Retina (tissue), 1 donor: ENCODE measurements at places on chromosomes 4 and X.
A peak's percentile ranks its signal among the peaks of the same experiment; 100 is the strongest.

DNA sequence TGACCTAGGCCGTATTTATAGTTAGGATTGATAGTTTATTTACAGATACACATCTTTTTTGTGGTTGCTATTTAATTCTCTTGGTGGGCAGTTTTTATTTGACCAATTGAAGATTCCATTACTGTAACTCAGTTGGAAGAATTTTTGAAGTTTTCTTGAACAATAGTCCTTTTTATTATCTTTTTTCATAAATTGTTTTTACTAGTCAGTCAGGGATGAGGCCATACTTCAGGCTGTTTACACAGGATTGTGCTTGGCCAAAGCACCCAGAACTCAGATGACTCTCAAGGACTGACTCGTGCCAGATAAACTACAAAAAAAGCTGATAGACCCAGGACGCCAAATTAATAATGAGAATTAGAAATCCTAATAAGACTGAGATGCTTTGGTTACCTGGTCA, 7.0 kb downstream of the HERC3 start:
- no peak for DNase-seq

DNA sequence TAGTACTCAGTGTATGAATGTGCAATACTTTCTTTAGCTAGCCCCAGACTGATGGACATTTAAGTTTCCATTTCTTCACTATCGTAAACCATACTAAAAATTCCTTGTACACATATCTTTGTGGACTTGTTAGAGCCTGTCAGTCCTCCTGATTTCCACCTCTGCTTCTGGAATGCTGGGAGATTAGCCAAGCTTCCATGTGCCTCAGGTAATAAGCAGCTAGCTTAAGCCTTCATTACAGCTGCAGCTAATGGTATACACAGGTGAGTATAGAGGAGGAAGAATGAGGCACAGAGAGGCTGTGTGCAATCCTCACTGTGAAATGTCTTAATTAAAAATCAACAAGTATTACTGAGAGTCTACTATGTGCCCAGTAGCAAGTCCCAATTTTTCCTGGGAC, 9.8 kb downstream of the SMIM9 start:
- no peak for DNase-seq

DNA sequence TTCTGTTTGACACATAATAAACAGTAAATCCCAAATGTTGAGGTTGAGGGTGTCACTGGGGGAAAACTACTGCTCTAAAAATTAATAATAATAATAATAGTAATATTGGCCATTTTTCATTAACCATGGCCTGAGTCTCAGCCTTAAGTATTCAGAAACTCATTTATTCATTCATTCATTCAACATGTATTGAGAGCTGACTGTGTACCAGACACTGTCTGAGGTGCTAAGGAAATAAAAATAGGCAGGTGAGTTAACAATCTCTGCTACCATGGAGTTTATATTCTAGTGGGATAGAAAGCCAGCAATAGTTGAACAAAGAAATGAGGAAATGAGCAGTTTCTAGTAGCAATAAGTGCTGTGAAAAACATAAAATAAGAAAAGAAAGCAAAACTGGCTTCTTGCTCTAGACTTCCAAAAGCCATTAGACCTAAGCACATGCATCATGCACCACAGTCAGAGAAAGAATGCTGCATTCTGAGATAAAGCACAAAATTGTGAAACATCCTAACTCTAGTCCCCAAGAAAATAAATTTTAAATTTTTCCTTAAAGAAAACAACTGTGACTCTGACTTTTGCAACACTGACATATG, 278.7 kb downstream of the RCHY1 start:
- DNase-seq, result no peak

GRCh38 chrX:9682861-9683260, 82.8 kb downstream of the GPR143 start:
- DNase-seq, result peak; percentile 9

- no peak for DNase-seq
Observed at GRCh38 chr4:2630556-2631273, 94.3 kb downstream of the FAM193A start.

- no peak for DNase-seq
Observed at GRCh38 chr4:141075553-141075952, 57.7 kb downstream of the RNF150 start.

GRCh38 chr4:38101563-38101962, 141.4 kb downstream of the PTTG2 start:
- DNase-seq, result no peak

DNA sequence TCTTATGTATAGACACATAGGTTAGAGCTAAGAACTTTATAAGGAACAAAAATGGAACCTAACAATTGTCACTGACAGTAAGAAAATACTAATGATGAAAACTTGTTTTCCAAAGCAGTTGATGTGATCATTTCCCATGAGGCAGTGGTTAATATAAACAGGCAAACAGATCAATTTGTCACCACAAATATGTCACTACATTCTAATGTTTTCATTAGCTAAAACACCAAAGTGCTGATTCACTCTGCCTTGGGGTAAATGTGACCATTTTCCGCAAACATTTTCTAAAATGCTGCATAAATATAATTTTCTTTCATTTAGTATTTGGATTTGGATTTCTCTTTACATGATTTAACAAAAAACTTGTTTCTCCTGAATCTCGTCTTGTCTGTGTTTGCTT, 408.9 kb upstream of the CTSO start:
- no peak for DNase-seq

- DNase-seq, result no peak
Observed at GRCh38 chr4:114263233-114263632, 283.8 kb upstream of the ARSJ start.

- DNase-seq, result no peak
Observed at GRCh38 chrX:85499400-85499799, 119.9 kb upstream of the POF1B start.

GRCh38 chrX:68433155-68433980, at the start of gene OPHN1:
TSS of gene OPHN1 (minus strand) at chrX:68433495. CDS start at chrX:68433020, 475 bp downstream.
- peak; percentile 85 for DNase-seq

- no peak for DNase-seq
Observed at GRCh38 chrX:134671294-134671693, 13.0 kb upstream of the PLAC1 start.

GRCh38 chr4:24394041-24394440, 190.3 kb downstream of the DHX15 start:
- no peak for DNase-seq

GRCh38 chr4:142565771-142566170, 280.3 kb downstream of the INPP4B start:
- DNase-seq, result no peak

DNA sequence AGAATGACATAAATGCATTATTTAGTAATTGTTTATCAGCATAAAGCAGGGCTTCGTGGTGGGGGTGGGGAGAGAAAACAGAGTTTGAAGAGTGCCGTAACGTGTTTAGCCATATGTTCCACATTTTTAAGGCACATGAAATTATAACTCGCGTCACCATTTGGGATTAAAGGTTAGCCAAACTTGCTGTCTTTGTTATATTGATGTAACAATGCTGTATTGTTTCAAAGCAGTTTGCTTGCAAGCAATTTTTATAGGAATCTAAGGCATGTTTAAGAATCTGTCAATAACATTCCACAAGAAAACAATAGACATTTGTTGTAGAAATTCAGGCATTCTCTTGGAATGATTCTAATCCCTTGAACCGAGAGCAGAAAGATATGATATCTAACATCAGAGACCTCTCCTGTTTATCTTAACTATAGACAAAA, 78.3 kb downstream of the CLDN22 start:
- peak; percentile 36 for DNase-seq

GRCh38 chr4:182928061-182928460, 10.9 kb upstream of the DCTD start:
- no peak for DNase-seq

- DNase-seq, result no peak
Observed at GRCh38 chrX:107715331-107716117, 60.1 kb downstream of the TSC22D3 start.

DNA sequence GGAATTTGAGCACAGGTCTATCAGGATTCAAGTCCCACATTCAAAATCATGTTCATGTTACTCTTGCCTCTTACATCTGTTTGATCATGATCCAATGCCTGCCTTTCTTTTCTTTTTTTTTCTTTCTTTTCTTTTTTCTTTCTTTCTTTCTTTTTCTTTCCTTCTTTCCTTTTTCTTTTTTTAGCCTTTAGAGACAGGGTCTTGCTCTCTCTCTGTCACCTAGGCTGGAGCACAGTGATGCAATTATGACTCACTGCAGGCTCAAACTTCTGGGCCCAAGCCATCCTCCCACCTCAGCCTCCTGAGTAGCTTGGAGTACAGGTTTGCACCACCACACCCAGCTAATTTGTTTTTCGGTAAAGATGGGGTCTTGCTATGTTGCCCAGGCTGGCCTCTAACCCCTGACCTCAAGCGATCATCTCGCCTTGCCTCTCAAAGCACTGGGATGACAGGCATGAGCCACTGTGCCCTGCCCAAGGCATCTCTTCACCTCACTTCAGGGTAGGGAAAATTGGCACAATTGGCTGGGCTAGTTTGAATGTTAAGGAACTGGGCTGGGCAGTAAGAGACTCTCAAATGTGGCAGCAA, 359.2 kb downstream of the FBXW7 start:
- DNase-seq, result no peak

- no peak for DNase-seq
Observed at GRCh38 chr4:665381-665750, 8.7 kb downstream of the ATP5ME start.

- no peak for DNase-seq
Observed at GRCh38 chr4:89000844-89001360, 56.1 kb downstream of the FAM13A start.

- DNase-seq, result no peak
Observed at GRCh38 chr4:102400898-102401297, 55.6 kb upstream of the SLC39A8 start.

GRCh38 chr4:114180481-114180880, 201.0 kb upstream of the ARSJ start:
- DNase-seq, result peak; percentile 10

DNA sequence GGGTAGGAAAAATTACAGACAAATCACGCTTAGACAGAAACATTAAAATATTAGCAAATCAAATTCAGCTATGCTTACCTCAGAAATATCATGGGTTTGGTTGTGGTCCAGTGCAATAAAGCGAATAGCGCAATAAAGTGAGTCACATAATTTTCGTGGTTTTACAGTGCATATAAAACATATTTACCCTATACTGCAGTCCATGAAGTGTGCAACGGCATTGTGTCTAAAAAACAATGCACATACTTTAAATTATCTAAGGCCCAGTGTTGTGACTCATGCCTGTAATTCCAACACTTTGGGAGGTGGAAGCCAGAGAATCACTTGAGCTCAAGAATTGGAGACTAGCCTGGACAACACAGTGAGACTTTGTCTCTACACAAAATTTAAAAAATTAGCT, 195.7 kb upstream of the IL1RAPL1 start:
- no peak for DNase-seq
